ENCODE measurements at places on chromosomes 6 and 20.

- no peak for DNase-seq
These were observed 61.1 kb downstream of the HMGN3 start for GRCh38 chr6:79173378-79173777.

- DNase-seq, result no peak
These were observed 383.8 kb upstream of the JAG1 start for GRCh38 chr20:11057624-11058023.

DNA sequence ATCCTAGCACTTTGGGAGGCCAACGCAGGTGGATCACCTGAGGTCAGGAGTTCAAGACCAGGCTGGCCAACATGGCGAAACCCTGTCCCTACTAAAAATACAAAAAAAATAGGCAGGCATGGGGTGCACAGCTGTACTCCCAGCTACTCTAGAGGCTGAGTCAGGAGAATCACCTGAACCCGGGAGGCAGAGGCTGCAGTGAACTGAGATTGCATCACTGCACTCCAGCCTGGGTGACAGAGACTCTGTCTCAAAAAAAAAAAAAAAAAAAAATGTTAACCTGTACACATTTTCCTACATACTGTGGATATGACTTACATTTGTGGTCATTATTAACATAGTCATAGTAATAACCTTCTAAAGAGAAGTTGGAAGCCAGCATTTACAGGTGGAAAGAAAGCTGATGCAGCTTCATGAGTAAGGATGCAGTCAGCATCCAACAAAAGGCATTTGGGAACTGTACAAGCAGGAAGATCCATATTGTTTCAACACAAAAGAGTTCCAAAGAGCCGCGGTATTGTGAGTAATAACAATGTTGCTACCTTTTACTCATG, 186.2 kb downstream of the GPX5 start:
- no peak for DNase-seq

GRCh38 chr6:143515061-143515760, 3.7 kb upstream of the FUCA2 start:
- no peak for DNase-seq

- DNase-seq, result no peak
These were observed 384.5 kb downstream of the SMOC2 start for GRCh38 chr6:168825226-168826077.

DNA sequence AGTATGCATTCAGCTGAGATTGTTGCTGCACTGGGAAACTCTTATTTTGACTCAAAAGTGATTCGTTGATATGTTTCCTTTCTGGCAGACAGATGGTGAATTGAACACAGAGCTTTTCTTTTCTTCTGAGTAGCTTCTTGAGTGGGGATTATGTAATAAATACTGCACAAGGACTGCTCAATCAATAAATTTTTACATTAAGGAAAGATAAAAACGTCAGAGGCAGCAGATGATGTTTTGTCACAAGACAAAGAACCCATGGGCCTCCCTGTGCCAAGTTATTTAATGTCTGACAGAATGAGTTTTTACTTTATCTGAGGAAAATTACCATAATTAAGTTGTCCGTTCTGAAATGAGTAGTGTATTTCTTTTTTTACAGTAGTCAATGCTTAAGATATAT, 460.3 kb downstream of the UTRN start:
- no peak for DNase-seq

DNA sequence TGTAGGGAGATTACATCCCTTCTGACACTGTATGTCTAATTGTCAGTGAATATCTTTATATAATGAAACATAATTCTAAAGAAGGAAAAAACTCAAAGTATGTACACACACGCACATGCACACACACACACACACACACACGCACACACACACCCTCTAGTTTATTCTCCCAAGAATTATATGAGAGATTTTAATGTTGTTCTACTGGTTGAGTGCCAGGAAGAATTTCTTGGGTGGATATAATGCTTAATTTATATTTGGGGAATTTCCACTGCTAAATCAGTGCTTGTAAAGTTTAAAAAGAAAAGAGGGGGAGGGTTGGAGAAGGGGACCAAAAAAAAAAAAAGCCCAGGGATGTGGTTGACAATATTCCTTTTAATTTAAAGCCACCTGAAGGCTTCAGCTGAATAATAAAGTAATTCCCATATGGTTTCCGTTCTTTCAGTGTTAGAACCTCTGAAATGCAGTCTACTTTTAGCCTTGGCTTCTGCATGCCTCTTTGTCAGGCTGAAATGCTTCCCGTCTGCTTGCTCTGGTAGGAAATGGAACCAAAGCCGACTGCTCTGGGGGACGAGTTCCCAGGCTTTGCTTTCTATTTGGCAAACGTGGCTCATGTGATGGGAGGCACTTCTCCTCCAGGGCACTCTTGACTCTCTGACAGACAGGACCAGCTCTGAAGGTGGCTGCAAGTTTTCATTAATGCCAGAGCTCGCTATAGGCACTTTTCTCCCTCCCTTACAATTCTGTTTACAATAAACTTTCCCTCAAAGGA, 225.4 kb downstream of the PRL start:
- no peak for DNase-seq

DNA sequence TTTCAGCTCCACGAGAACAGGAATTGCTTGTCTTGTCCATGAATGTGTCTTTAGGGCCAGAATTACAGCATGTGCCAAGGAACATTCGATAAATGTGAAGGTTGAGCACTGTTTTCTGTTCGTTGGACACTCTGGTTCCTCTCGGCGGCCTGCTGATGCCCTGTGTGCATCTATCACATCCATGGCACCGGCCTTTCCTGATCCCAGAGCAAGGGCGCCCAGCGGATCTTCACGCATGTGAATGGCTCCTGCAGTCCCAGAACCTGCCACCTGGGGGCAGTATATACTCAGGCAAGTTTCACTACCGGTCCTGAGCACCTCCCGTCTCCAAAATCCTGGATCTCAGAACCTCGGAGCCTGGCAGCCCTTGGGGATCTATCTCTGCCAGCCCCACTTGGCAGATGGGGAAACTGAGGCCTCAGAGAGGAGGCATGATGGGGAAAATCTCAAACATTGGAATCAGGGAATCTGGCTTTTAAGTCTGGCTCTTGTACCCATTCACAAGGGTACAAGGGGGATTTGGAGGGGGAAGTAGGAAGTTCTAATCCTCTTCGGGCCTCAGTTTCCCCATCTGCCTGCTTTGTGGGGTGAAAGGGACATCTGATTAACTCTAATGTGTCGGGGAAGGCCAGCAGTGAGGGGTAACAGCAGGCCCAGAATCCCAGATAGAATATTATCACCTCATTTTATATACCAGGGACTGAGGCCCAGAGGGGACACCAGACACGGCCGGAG, 4.3 kb upstream of the CEBPB start:
- peak; percentile 95 for DNase-seq

DNA sequence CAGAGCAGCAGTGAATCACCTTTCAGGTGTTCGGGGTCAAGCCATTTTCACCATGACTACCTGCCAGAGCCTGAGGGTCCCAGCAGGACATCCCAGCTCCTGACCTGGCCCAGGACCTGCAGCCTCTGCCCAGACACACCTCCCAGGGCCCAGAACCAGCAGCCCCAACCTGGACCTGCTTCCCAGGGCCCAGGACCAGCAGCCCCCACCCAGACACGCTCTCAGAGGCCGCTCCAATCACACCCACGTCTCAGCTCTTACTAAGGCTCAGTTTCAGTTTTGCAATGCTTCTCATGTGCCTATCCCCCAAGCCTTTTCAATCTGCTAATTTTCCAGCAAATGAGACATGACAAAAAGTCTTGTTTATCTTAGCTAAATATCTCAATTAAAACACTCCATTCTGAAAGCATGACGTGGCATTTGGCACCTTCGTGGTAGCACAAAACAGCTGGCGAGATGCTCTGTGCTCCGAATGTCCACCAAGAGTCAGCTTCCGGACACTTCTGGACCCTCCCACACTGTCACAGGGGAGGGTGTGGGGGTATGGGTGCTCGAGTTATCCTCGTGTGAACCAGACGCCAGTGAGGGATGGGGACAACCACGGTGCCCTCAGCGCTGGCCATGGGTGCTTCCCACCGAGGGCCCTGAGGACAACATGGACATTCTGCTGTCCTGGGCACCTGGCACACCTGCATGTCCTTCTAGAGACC, 253.2 kb downstream of the DLL1 start:
- no peak for DNase-seq

- DNase-seq, result no peak
These were observed 1.1 kb downstream of the RNF114 start for GRCh38 chr20:49937027-49937929.

DNA sequence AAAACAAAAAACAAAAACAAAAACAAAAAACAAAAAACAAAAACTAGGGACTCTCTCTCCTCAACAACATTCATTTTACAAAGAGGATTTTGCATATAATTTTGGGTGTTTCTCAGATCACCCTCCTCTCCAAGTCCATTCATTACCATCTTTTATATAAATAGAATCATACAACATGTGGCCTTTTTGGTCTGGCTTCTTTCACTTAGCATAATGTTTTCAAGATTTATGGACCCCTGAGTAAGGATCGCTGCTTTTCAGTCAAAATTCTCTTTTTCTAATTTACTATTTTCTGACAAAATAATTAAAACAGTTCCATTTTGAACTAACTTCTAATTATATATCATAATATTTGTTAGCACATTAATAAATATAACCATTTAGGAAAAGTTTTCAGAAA, 94.8 kb downstream of the UBE3D start:
- no peak for DNase-seq

GRCh38 chr6:121593011-121593641, 157.7 kb downstream of the GJA1 start:
- no peak for DNase-seq

DNA sequence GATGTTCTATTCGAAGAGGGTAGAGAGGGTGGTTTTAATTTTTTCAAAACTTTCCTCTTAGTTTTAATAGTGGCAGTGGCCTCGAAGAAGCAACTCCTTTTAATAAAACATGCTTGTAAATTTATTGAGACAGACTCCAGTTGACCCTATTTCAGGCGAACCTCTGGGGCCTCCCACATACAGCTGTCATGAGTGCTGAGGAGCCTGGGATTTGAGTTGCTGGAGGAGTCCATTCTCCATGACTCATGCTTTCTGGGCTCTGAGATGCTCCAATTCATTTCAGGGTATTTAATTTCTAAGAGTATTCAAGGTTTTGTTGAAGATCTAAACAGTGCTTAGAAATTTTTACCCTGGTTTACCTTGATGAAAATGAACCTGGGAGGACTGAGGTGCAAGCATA, 580.4 kb downstream of the CBLN4 start:
- no peak for DNase-seq

Measured in CD4-positive, alpha-beta T cell (primary cell).